Activated T-cell treated with anti-CD3 and anti-CD28 coated beads, Interleukin-2, amount 50 U/mL, for 48 hours (primary cell): ENCODE measurements at places on chromosomes 16 and 17.

GRCh38 chr16:85902366-85903155 is 3.6 kb downstream of the IRF8 start:
- DNase-seq: peak; percentile 63

DNA sequence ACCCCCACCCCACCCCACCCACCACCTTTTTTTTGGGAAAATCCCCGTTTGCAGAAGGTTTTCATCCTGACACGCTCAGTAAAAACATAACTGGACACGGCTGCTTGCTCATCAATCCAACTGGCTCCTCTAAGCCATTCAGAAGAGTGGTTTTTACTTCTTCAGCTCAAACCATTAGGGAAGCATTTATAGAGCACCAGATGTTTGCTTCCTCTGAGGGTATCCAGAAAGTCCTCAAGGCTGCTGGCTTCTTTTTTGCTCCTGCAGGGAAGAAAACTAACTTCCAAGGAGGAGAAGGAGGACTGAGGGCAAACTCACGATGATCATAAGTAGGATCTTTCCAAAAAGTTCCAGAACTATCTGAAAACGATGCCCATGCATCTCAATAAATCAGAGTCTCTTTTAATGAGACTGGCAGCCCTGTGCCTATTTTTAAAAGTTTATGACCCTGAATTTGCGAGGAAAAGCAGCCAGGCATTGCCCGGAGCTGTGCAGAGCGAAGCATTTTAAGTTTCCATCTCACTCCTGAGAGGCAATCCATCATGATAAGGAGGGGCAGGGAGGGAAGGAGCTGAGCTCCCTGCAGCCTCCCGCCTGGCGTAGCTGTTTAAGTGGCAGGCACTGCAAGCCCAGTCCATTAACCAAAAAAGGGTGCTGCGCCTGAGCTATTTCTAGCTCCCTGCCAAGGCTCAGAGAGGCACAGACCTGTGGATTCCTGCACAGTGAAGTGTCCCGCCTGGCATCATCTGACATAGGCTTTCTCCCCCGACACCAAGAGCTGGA is 146.3 kb upstream of the FOXF1 start:
- DNase-seq: no peak

- DNase-seq: no peak
These were observed 69.7 kb downstream of the STXBP4 start for GRCh38 chr17:55038291-55038690.

DNA sequence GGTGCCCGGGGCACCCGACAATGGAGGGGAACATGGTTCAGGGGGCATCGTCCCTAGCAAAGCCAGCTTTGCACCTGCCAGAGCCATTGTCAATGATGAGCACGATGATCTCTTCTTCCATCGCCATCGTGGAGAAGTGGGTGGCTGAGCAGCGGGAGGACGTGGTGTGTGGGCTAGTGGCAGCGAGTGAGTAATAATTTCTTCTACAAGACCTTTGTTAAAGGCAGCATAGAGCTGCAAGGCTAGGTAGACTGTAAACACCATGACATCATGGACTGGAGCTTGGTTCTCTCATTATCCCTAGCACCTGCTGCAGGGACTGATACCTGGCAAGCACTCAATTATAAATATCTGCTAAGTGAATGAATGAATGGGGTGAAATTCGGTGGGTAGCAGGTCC is 6.7 kb upstream of the HEATR3 start:
- no peak for DNase-seq

GRCh38 chr16:27400751-27401620 is 988 bp upstream of the IL21R start:
- no peak for DNase-seq

GRCh38 chr17:68776451-68776850 is 175.3 kb upstream of the FAM20A start:
- DNase-seq: no peak

GRCh38 chr17:63406689-63407330 is 39.3 kb downstream of the CYB561 start:
- peak; percentile 66 for DNase-seq

GRCh38 chr17:32141258-32141657 is 1.0 kb upstream of the RHOT1 start:
- DNase-seq: no peak

DNA sequence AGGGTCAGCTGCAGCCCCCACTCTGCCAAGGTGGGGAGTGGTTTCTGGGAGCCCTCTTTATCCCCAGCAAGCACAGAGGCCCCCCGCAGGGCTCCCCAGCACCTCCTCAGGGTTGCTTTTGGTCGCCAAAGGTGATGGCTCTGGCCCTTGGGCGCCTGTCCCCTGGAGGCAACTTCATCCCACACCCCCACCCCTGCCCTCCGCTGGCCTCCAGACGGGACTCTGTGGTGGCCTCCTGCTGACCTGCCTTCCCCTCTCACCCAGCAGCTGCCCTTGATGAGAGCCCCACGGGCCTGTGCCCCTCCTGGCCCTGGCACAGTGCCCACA is 7.8 kb upstream of the RHOT2 start:
- DNase-seq: no peak

DNA sequence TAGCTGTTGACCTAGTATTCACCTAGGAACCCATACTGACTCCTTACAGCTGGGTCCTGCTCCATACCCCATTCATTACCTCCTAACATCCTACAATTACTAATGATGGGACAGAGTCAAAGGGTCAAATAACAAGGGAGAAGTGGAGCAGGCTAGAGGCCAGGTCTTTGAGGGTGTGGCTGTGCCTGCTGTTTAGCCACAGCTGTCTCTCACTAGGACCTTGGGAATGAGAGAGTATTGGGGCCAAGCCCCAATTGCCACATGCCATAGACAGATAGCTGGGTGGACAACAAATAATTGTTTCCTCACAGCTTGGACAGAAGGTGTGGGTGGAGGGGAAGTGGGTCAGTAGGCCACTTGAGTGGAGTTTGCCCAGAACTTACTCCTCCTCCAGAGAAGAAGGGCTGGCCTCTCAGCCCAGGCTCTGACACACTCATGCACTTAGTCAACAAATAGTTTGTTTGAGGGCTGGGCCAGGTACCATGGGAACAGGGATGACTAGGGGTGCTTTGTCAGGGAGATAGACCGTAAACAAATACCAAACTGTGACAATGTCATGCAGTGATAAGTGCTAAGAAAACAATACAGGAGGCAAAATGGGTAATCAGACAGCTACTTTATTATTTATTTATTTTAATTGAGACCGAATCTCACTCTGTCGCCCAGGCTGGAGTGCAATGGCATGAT is 10.2 kb upstream of the CENPT start:
- DNase-seq: peak; percentile 36

- DNase-seq: peak; percentile 21
These were observed 11.5 kb downstream of the UBALD2 start for GRCh38 chr17:76276461-76277299.

- DNase-seq: no peak
These were observed 180.5 kb downstream of the MYO1D start for GRCh38 chr17:32696426-32696825.

DNA sequence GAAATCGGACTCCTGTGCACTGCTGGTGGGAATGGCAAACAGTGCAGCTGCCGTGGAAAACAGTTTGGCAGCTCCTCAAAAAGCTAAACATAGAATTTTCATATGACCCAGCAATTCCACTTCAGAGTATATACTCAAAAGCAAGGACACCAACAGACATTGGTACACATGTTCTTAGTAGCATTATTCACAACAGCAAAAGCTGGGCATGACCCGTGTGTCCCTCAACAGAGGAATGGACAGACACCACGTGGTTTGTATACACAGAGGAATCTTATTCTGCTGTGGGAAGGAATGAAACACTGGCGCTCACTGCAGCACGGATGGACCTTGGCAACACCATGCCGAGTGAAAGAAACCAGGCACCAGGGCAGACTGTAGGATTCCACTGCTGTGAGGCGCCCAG is 16.0 kb downstream of the NPTX1 start:
- no peak for DNase-seq

DNA sequence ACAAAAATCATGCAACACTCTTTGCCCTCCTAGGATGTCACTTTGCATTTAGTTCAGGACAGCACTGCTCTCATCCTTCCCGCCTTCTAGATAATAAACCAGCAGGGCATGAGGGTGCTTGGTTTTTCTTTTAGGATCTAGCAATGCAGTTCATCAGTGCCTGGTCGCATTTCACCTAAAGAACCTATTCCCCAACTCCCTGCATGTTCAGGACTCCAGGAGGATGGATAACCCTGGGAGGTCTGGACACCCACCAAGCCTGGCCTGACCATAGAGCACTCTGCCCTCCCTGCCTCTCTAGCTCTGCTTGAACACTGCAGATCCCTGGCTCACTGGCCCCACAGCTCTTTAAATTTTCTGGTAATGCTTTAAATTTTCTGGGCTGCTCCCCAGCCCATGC is 2.6 kb downstream of the SLFN12 start:
- no peak for DNase-seq

- no peak for DNase-seq
These were observed 12.2 kb upstream of the C16orf54 start for GRCh38 chr16:29757950-29758466.

GRCh38 chr16:80710918-80711317 is 93.5 kb downstream of the CDYL2 start:
- DNase-seq: no peak

DNA sequence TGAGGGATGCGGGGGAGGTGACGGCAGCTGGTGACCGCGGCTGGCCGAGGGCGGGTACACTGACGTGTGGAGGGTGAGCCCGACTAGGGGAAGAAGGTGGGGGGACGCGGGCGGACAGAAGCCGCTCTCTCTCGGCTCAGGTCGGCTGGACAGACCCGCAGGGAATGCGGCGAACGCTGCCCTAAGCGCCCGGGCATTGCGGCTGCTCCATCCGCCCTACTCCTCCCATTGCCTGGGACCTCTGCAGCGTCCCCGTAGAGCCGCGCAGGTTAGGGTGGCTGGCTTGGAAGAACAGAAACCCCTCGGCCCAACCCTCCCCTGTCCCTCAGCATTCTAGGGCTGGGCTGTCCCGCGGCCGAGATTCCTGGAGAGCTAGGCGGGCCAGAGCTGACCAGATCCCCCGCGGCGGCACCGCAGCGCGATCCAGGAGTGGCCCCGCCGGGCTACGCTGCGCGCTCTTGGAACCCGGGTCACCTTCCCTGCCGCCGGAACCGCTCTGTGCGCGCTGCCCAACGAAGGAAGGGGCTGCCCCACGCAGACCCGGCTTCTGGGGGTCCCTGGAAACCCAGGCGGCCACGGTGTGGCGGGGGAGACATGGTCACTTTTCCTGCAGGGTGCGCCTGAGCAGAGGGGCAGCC is 3.0 kb downstream of the DLX4 start:
- no peak for DNase-seq

DNA sequence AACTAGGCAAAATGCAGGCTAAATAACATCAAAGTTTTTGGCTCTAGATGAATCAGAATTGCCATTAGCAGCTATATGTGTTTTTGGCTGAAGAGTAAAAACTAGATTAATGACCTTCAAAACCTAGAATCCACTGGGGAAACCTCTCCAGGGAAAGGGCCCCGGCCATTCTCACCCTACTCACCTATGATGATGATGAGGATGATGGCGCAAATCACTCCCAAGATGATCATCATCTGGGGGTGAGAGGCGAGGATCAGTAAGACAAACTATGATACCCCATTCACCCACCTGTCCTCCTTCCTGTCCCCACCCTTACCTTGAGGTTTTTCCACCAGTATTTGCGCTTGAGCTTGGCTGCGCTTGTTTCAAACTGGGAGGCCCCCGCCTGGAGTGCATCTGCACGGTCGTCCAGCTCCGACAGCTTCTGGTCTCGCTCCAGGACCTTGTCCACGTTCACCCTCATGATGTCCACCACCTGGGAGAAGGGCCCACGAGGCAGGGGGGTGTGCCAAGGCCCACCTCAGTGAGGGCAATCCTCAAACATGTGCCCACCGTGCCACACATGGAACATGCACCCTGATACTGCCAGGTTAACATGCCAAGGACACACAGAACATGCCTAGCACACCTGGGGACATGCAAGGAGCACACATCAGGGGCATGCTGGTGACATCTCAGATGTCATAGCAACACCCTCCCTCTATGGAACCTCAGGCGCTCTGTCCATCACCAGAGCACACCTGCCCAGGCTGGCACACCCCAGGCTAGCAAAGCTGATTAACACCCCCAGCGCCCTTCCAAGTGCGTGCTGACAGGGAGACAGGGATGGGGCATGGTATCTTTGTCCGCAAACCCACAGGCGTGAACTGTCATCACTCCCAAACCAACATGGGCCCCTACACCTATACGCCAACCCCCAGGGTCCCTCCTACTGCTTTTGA is 1.2 kb downstream of the VAMP2 start:
- peak; percentile 41 for DNase-seq

DNA sequence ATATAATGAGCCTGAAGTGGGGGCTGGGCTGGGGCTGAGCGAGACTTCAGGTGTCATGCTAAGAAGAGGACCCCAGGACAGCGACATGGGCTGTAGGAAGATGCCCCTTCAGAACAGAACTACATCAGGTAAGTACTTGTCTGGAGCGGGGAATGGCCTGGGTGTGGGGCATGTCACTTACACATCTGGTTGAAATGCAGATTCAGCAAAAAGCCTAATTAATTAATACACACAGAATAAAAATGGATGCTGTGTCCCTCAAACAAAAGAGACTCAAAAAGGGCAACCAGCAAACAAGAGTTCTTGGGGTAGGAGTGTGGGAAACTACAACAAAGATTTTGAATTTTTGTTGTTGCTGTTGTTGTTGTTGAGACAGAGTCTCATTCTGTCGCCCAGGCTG is 11.8 kb downstream of the CMTM2 start:
- DNase-seq: no peak

GRCh38 chr17:80902197-80902962 is 89.3 kb upstream of the CHMP6 start:
- no peak for DNase-seq
